SK-N-SH (cell line): ENCODE measurements at places on chromosomes 2 and 18.

DNA sequence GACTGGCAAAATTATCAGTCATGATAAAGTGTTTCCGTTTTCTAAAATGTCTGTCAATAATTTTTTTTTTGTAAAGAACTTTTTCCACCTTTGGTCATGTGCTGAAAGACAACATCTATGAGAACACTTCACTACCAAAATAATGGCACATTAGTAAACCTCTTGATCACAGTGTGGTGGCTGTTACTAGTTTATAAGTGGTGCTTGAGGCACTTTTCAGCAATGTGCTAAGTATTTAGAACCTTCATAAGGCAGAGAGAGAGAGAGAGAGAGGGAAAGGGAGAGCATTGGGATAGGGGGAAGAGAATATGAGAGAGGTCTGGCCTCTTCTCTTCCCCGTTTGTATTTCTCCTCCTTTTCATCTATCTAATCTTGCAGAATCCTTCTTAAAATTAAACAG lies 1.1 kb upstream of the NYAP2 start:
- DNase-seq: no peak

DNA sequence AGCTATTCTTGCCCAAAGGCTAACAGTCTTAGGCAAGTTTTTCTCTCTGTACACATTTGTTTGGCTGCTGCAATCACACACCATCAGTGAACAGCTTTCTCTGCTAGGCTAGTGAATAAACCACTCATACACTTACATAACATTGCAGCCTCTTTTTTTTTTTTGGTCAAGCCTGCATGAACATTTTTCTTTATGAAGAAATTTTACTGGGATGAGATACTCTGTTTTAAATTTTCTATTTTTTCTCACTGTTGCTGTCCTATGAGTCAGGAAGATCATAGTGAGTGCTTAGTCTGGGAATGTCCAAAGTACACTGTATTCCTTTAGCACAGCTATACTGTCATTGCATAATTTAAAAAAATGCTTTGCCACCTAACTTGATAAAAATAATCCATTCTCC lies 58.5 kb downstream of the ROCK1 start:
- DNase-seq: no peak

DNA sequence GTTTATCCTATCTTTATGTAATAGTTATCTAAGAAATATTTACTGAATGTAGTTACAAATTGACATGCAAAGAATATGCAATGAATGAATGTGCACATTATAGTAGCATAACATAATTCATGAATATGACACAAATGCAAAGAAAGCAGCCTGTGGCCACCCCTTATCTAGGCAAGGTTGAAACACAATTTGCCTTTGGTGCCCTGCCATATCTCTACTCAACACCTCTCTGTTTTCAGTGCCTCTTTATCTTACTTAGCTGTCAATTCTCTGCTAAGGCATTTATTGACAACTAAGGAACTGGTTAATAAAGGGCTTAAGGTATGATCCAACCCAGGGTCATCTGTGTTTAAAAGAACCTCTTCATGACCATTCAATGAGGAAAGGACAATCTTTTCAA lies 18.9 kb downstream of the REV1 start:
- no peak for DNase-seq

- DNase-seq: peak; percentile 22
Observed at GRCh38 chr2:150327564-150328489, 159.6 kb downstream of the RND3 start.

- no peak for DNase-seq
Observed at GRCh38 chr2:160499865-160500264, 6.3 kb upstream of the RBMS1 start.

GRCh38 chr2:219782737-219783348 lies 155.4 kb downstream of the SLC4A3 start:
- DNase-seq: no peak

GRCh38 chr2:96090196-96090926 lies 26.0 kb downstream of the ADRA2B start:
- DNase-seq: no peak

- no peak for DNase-seq
Observed at GRCh38 chr18:42734520-42734919, 381.0 kb downstream of the RIT2 start.

GRCh38 chr2:29011418-29012060 lies 30.4 kb downstream of the TOGARAM2 start:
- peak; percentile 39 for DNase-seq

GRCh38 chr18:70025580-70025979 lies 77.9 kb upstream of the CD226 start:
- DNase-seq: no peak

GRCh38 chr18:79570266-79571201 lies 109.1 kb upstream of the CTDP1 start:
- DNase-seq: no peak

- DNase-seq: peak; percentile 26
Observed at GRCh38 chr2:63189026-63189425, 138.4 kb downstream of the OTX1 start.

GRCh38 chr2:1781291-1782080 lies 37.2 kb upstream of the PXDN start:
- no peak for DNase-seq

GRCh38 chr2:233811732-233812131 lies 33.6 kb downstream of the MROH2A start:
- DNase-seq: no peak
